Forelimb muscle (tissue), 1 donor: ENCODE measurements at places on chromosomes 1 and 21. TPM values are rescaled to one million over a fixed set of nuclear protein-coding genes. Genes with fewer than 3 reads are reported as not detected.

DNA sequence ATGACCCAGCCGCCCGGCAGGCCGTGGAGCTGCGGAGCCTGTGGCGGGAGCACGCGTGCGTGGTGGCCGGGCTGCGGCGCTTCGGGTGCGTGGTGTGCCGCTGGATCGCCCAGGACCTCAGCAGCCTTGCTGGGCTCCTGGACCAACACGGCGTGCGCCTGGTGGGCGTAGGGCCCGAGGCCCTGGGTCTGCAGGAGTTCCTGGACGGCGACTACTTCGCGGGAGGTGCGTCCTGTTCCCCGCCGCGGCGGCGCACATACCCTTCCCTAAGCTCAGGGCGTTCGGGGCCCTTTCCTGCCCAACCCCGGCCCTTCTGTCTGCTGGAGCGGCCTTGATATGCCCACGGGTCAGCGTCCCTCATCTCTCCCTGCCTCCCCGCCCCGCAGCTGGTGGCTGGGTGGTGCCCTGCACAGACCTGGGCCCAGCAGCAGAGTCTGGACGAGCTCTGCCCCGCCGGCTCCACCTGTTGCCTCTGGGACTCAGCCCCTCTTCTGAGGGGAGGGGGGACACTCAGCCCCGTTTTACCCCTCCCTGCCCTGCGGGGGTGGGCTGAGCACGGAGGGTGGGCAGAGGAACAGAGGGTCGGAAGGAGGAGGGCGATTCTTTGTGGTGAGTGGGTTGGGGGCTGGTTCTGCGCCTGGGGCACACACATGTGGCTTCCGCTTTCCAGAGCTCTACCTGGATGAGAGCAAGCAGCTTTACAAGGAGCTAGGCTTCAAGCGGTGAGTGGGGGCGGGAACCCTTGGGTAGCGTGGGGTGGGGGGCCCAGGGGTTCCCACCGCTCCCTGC is 688 bp downstream of the PRXL2B start:
- DNase-seq, result no peak

UBXN10 gene
- polyA plus RNA-seq, result 0.15 TPM

AMPD1 gene
- 122 TPM for polyA plus RNA-seq

GRCh38 chr1:25183126-25183980 is 48.9 kb downstream of the SYF2 start:
- no peak for DNase-seq

KCNA2 gene
- 0.71 TPM for polyA plus RNA-seq

PPCS gene
- 33.1 TPM for polyA plus RNA-seq

DNA sequence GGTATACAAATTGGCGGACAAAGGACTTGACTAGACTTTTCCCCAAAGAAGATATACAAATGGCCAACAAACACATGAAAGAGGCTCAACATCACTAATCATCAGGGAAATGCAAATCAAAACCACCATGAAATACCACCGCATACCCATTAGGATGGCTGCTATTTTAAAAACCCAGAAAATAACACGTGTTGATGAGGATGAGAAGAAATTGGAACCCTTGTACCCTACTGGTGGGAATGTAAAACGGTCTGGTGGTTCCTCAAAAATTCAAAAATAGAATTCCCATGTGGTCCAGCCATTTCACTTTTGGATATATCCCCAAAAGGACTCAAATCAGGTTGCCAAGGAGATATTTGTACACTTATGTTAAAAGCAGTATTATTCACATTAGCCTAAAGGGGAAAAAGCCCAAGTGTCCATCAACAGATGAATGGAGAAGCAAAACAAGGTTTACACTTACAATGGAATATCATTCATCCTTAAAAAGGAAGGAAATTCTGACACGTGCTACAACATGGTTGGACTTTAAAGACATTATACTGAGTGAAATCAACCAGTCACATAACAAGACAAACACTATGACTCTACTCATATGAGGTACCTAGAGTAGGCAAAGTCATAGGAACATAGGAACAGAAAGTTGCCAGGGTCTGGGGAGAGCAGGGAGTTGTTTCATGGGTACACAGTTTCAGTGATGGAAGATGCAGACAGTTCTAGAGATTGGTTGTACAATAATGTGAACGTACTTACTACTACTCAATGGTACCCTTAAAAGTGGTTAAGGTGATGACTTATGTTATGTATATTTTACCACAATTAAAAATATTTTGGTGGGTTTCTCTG is 17.0 kb downstream of the CD34 start:
- no peak for DNase-seq

DNA sequence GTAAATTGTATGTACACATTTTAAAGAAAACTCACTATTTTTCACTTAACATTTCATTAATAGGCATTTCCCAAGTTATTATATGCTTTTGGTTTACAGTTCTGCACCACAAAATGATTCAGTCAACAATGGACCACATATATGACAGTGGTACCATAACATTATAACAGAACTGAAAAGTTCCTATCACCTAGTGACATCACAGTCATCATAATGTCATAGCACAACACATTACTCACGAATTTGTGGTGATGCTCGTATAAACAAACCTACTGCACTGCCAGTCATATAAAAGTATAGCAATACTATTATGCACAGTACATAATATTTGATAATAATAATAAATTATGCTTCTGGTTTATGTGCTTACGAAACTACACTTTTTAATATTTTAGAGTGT is 30.9 kb downstream of the DNAI4 start:
- DNase-seq, result no peak

- DNase-seq, result peak; percentile 78
Observed at GRCh38 chr1:55140546-55140983, 74.6 kb downstream of the USP24 start.

TTC13 gene
- polyA plus RNA-seq, result 20.1 TPM

TSPEAR gene
- polyA plus RNA-seq, result 0.13 TPM

DNA sequence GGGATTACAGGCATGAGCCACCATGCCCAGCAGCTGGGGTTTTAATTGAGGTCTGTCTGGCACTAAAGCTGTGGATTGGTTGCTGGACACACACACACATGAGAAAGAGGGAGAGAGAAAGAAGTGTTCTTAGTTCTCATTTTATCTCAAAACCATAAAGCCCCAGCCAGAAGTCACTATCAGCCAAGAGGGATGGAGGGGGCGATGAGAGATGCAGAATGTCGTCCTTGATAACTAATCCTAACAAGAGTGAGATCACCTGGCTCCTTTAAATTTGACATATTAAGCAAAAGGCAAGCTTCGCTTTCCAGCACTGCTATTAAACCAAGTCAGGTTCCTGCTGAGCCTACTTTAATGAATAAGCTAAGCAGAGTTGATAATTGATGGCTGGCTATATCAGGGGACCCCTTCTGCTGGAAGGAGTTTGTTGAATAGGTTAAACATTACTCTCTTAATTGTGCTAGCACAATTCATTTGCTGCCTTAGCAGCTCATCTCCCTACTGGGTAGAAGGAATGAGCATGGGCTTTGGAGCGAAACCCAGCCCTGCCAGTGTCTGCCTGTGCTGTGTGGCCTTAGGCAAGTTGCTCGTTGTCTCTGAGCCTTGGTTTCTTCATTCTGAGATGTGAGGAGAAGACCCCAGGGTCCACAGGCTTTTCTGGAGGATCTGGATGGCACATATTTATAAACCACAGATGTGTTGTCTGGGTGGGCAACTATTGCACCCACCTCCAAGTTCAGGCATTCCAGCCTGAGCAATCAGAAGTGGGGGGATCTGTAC is 50.8 kb downstream of the ALPL start:
- no peak for DNase-seq

DNA sequence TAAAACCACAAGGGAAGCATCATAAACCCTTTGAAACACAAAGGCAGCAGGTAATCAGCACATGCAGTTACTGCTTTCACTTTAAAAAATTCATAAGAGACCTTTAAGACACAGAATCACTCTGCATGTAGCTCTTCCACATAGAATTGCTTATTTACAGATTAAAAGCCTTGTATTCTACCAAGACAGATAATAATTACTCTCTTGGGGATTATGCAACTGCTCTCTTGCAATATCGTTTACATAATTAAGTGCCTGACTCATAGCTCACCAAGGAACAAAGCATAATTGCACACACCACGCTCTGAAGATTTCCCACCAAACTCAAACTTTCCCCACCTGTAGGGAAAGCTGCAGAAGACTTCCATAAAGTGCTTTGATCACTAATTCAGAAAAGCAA is 87.9 kb downstream of the VAV3 start:
- DNase-seq, result no peak

TFF2 gene
- not detected for polyA plus RNA-seq

DNA sequence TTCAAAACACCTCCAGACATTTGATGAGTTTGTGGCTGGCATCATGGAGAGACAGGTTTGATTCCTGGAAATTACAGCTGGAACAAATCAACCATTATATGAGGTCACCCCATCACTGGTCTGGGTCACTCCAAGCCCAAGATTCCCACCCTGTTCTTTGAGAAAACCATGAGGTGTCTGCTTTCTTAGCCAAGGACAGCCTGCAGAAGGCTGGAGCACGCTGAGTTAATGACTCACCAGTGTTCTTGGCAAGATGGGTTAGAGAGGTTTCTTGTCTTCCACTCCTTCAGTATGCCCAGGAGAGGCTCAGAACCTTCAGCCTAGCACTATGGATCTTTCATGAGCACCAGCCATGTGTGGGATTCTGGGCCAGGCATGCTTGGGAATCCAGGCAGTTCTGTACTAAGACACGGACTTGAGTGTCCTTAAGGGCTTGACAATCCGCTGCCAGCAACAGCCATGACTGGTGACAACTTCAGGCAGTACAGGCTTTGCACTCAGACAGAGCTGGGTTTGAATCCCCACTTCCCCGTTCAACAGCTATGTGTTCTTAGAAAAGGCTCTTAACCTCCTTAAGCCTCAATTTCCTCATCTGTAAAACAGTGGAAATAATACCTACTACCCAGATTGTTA is 43.9 kb downstream of the GRHL3 start:
- no peak for DNase-seq

CGN gene
- polyA plus RNA-seq, result 0.52 TPM

SLC35F3 gene
- 0.53 TPM for polyA plus RNA-seq

GRCh38 chr1:30250338-30250983 is 472.9 kb downstream of the MATN1 start:
- no peak for DNase-seq

DNA sequence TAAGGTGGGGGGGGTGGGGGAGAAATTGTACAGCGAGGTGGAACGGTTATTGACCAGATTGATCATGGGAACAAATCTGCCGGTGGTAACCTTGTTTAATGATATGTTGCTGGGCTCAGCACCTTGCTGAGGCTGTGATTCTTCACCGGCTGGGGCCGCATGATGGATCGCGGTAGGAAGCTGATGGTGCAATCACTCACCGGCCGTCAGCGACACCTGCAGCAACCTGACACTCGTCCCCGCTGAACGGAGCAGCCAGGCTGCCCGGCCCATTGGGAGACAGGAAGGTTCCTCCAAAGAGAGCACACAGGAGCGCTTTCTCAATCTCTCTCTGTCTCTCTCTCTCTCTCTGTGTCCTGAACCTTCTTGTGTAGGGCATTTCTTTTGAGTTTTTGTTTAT is 128.5 kb upstream of the RRP15 start:
- no peak for DNase-seq

DNA sequence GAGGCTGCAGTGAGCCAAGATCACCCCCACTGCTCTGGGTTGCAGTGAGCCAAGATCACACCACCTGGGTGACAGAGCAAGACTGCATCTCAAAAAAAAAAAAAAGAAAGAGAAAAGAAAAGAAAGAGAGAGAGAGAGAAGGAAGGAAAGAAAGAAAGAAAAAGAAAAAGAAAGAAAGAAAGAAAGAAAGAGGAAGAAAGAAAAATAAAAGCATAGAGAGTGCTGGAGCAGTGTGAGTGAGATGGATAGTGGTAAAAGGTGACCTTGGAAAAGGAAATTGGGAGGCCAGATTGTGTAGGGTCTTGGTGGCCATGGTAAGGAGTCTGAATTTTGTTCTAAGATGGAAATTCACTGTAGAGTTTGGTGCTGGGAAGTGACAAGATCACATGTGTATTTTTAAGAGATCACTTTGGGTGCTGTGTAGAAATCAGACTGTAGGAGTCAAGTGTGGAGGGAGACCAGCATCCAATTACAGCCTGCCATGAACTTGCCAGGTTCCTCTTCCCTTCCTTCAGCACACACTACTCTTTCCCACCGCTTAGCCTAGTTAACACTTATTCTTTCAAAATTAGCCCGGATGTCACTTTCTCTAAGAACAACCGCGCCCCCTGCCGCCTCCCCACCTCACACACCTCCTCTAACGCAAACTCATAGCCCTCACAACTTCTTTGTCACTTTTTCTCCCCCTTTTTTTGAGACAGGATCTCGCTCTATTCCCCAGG is 17.9 kb downstream of the MTX1 start:
- DNase-seq, result no peak

GRCh38 chr1:227092069-227092468 is 152.0 kb downstream of the COQ8A start:
- DNase-seq, result no peak

GRCh38 chr1:227612658-227613057 is 49.3 kb downstream of the ZNF678 start:
- no peak for DNase-seq

DNA sequence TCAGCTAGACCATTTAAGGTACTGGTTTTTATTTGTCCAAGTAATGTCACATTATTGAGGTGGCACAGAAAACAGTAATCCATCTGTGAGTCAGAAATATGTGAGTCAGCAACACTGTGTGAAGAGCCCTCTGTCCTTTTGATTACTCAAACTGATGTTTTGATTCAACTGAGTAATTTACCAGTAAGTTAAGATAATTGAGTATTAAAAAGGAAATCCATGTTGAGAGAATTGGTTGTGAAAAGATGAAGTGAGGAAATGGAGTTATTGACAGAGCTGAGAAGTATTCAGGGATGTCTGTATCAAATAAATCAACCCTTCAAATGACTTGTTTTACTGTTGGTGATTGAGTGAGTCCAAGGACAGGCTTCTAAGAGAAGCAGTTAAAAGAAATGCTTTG is 302.7 kb upstream of the SGIP1 start:
- no peak for DNase-seq

KLF17 gene
- 0.13 TPM for polyA plus RNA-seq

DNA sequence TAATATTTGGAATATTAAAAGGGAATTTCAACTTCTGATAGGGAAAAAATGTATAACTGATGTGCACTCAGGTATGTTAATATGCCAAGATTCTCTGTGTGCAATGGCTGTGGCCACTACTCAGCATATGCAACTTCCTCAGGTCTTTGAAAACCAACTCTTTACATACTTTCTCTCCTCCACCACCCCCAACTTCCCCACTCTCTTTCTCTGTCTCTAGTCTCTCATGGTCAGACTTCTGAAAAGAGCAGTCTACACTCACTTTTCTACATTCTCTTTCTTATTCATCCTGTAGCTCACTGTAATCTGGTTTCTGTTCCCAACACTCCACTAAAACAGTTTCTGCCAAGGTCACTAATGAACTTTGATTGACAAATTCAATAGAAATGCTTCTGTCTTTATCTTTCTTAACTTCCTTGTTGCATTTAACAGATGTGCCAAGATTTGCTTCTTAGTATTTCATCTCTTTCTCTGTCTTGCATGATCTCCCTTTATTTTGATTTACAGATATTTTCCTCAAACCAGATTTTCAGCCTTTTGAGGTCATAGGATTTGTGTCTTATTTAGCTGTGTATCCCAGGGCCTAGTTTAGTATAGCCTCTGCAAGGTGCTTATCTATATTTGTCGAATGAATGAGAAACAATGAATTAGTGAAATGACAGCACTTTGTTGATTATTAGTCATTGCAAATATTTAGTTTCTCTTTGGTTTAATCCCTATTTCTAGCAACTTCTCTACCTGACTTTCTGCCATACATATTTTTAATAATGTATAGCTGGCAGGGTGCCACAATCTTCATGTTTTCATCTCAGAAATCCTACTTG is 168.9 kb downstream of the LMO4 start:
- DNase-seq, result no peak

- DNase-seq, result no peak
Observed at GRCh38 chr21:40049931-40050290, 182.7 kb downstream of the PCP4 start.
